Stimulated activated CD4-positive, alpha-beta T cell treated with anti-CD3 and anti-CD28 coated beads, Interleukin-15, amount 100 ng/mL, for 48 hours (primary cell): ENCODE measurements at places on chromosomes 4 and X.

- no peak for DNase-seq
Measured at GRCh38 chrX:16804923-16805464, 18.7 kb downstream of the TXLNG start.

DNA sequence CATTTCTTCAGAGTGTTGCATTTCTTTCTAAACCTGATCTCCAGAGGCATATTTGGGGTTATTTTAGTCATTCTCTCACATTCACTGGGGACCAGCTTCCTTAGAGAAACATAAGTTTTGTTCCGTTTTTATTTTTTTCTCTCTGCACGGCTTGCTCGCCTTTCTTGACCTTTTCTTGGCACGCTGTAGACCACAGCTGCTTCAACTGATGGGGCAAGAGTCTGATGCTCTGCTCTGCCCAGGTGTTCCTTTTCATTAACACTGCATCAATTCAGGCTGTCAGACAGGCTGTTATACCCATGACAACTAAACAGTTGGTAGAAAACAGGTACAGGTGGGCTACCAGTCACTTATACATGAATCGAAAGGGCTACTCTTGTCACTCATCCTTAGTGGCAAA is 682.2 kb upstream of the DIAPH2 start:
- no peak for DNase-seq

DNA sequence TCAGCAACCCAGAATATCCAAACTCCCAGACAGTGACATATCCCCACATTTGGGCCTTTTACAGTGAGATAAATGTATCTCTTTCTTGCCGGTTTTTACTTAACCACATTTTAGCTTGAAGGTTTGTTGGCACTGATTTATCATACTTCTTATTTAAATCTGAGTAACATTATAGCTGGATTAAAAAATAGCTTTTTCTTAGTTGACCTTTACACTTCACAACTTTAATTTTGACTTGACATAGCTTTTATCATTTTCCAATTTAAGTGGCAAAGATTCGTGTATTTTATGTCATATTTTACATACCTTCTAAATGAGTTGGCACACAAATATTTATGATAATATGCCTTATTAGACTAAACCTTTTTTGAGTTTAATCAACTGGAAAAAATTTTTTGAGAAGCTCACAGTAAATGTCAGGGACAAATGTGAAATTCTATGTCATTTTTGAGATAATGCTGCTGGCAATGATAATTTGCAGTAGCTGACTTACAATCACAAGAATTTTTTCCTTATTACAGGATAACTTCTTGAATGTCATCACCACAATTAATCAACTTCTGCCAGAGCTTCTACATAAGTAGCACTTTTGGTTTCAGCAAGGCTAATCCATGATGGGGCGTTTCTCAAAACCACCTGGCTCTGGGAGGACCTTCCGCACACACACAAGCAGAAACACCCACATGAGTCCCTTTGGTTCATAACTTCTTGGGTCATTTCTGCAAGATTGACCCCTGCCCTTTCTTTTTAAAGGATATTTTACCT is 80.3 kb downstream of the SYTL5 start:
- DNase-seq: no peak

DNA sequence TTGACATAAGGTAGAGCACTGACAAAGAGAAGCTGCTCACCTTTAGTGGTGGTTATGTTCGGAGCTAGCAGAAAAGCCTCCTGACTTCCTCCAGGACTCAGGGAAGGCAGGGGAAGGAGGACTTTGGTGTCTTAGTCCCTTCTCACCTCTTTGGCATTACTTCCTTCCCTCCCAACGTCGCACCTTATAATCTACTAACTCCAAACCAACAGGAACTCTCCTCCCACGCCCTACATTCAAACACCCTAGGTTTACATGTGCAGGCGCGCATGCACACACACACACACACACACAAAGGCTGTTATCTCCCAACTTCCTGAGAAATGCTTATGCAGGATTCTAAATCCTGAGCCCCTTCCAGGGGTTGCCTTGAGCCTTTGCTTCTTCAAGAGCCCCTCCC is 157.7 kb upstream of the STS start:
- no peak for DNase-seq
